Left ventricle myocardium superior (tissue), 1 donor: ENCODE measurements at places on chromosomes 6 and 20. TPM values are rescaled to one million over a fixed set of nuclear protein-coding genes. Genes with fewer than 3 reads are reported as not detected.
A peak's percentile ranks its signal among the peaks of the same experiment; 100 is the strongest.

Gene MSH5
- 1.3 TPM for total RNA-seq

Gene RIPPLY2
- total RNA-seq: not detected

Gene GRM4
- not detected for total RNA-seq

Gene SUMO4
- total RNA-seq: 0.32 TPM

Gene FAM83D
- 0.20 TPM for total RNA-seq

Gene FNDC1
- total RNA-seq: 1.9 TPM

- no peak for DNase-seq
Observed at GRCh38 chr6:88290411-88290810, 124.3 kb upstream of the CNR1 start.

GRCh38 chr6:152112491-152113261 is 305.2 kb downstream of the ESR1 start:
- DNase-seq: peak; percentile 84

GRCh38 chr6:86148586-86148985 is 505.9 kb upstream of the SYNCRIP start:
- DNase-seq: no peak

DNA sequence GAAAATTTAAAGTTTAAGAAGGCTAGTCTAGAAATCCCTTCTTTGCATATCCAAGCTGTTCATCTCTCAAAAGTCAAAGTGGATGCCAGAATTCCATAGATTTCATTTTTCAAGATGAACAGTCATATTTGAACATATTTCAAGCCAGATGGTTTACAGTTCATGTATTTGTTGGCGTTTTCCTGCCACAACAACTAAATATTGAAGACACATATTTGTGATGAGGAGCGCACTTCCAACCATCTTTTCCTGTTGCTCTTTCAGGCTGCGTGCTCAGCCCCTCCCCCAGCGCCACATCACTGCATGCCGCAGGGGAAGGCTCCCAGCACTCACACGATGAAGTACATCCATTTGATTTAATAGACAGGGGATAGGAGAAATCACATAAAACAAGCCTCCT is 5.9 kb upstream of the NOX3 start:
- no peak for DNase-seq

GRCh38 chr6:33088258-33088930 is 12.6 kb downstream of the HLA-DPB1 start:
- no peak for DNase-seq

DNA sequence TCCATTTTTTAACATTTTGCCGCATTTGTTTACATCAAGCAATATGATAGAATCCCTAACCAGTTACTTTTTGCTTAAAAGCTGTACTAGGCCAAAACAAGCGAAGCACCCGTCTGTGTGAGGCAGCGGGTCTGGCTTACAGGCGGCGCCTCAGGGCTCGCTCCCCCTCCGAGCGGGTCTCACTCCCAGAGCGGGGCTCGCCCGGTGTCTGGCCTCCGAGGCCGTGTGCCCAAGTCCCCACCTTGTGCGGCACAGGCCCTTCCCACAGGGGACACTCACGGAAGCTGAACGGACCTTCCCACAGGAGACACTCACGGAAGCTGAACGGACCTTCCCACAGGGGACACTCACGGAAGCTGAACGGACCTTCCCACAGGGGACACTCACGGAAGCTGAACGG is 23.4 kb downstream of the ZBTB46 start:
- DNase-seq: no peak

GRCh38 chr6:36847152-36847551 is 7.9 kb upstream of the CPNE5 start:
- no peak for DNase-seq

- DNase-seq: no peak
Observed at GRCh38 chr20:35878113-35878625, 76.1 kb downstream of the SCAND1 start.

DNA sequence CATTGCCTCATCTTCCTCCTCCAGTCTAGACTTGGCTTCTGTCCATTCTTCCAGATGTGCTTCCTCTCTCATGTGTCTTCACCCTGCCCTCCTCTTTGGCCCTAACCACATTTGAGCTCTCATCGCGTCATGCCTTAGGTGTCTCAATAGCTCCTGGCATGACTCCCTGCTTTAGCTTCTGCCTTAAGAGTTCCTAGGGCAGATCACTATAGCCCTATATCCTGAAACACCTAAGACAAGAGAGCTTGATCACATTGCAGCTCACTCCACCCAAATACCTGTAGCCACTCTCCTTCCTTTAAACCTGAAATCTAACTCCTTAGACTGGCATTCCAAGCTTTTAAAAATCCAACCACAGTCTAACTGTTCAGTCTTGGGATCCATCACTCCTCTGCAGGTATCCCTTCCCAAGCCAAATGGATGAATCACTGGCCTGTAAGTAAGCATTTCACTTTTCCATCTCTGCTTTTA is 69.0 kb upstream of the STXBP5 start:
- no peak for DNase-seq

DNA sequence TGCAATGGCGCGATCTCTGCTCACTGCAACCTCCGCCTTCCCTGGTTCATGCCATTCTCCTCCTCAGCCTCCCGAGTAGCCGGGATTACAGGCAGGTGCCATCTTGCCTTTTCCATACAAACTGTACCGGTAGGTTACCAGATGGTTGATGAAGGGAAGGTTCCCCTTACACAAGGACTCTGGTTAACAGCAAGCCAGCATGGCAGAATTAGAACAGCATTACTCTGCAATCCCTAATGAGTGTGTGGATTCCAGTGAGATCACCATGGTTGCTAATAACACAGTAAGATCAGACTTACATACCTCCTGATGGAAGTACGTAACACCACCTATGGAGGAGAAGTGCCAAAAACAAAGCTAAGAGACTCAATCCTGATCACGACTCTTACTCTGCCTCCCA is 51.7 kb downstream of the TTI1 start:
- no peak for DNase-seq

DNA sequence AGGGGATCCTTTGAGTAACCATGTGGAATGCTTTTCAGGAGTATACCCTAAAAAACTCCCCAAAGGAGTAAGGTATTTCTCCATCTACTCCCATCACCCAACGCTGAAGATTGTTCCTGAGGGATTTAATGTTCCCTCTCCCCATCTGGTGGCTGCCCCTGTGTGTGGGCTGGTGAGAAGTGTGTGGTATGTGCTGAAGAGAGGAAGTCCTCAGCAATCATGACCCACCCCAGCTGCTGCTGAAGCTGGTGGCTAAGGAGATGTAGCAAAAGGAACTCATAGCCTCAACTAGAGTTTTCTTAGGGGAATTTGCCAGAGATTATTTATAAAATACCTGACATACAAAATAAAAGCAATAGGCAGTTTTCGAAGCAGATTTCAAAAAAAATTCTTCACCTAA is 114.3 kb upstream of the JAG1 start:
- DNase-seq: no peak

DNA sequence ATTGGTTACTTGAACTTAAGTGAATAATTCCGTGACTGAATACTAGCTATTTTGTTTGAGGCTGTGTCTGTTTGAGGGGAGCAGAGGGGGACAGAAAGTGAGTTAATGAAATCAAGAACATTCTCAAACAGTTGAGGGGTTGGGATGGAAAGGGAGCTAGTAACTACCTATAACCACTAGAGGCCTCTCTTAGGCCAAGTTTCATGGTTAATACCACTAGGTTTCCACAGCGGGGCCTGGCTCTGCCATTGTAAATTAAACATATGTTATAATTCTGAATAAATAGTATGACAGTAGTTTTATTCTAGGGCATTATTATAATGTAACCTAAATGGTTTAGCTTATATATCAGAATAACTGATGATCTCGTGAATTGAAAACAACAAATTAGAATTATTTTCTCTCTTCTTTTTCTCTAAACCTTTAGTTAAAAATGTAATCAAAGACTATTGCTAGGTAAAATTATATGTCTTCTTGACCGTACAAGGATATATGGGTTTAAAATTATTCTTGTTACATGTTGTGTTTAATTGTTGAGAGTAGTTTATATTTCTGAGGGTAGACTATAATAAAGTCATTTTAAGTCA is 108.1 kb downstream of the BCKDHB start:
- peak; percentile 38 for DNase-seq

DNA sequence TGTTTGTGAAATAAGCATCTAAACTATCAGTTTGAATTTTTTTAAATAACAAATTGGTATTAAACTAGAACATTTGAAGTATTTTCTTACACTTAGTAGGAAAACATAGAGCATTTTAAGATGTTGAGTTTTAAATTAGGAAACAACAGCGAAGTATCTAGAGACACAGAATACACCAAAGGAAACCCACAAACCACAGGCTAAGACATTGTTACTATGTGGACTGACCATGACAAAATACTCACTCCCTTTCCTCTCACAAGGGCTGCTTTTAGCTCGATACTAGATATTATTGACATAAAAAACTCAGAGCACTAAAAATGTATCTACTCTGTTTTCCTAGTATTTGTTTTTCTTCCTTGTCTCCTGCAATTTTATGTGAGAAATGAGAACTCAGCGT is 266.0 kb upstream of the CITED2 start:
- DNase-seq: no peak

DNA sequence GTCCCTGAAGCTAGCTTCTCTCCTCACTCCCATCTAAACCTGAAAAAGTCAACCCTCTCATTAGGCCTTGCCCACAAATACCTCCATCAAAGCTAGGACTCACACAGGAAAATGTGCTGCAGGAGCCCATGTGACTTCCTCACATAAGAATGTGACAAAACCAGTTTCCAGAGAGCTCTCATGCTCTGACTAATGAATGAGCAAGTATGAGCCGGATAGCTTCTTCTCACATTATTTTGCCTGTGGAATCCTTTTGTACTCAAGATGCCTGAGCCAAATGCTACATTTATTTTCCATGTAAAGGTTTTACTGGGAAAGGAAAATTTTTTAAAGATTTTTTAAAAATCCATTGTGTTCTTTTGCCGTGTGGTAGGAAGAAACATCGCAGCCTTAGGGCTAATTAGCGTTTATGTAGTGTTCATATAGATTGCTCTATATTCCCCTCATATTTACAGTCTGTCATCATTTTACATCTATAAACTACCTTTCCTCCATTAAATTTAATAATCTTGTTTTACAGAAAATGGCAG is 68.6 kb upstream of the CCN6 start:
- no peak for DNase-seq

DNA sequence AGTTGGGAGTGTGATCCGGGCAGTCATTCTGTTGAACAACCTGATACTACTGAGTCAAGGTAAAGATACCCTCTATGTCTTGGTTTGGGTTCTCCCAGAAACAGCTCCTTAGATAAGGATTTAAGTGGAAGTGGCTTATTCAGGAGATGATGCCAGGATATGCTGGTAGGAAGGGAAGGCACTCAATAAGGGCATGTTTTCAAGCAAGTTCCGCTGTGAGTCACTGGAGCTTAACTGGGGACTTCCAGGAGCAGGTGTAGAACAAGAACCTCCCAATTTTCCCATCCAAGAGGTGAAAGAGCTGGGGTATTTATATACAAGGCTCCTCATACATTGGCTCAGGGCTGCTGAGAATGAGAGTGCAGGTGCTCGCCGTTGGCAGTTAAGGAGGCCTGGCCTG is 218.6 kb downstream of the AKAP7 start:
- DNase-seq: no peak

DNA sequence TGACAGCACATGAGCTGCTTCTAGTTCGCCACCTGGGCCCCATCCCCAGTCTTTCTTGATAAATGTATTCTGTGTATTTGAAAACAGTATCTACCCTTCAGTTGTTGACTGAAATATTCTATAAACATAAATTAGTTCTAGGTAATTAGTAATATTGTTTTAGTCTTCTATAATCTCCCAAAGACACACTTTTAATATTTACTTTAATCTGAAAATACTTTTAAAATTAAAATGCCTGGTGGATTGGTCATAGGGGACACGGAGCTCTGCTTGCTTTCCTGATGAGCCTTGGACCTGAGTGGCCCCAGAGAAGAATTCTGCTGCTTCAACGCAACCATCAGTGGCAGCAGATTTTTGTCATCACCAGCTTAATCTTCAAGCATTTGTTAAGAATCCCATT is 234.5 kb downstream of the THBS2 start:
- no peak for DNase-seq
